ENCODE measurements at places on chromosomes 16 and 17.

GRCh38 chr17:38729886-38730525 lies at the start of gene CISD3:
Gene CISD3 (plus strand): TSS chr17:38730341. CDS start chr17:38730359, 18 bp downstream.
- no peaks in the 10 kb centered on the region for H3K27me3 ChIP-seq
- peak within 1 kb of the TSS; percentile 79 for H3K27ac ChIP-seq
- DNase-seq: peak; percentile 92
- no peaks in the 10 kb centered on the region for H3K36me3 ChIP-seq
- H3K4me3 ChIP-seq: peak within 1 kb of the TSS; percentile 65
- H3K4me1 ChIP-seq: peaks cover 60% of the 10 kb centered on the region

DNA sequence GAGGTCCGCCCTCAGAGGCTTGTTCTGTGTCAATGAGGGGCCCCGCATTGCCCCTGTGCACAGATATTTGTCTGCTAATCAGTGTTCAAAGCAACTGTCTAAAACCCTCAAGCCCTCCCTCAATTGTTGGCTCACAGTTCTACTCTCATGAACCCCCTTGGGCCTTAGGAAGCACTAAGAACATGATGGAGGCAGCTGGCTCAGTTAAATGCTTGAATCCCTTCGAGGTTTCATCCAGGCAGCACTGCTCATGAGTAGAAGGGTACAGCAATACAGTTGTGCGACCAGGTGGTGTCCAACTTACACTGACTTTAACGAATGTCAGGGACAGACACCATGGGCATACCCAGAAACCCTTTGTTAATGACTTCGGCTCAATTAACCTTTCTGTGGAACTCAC lies 89.2 kb upstream of the WSCD1 start:
- H3K4me1 ChIP-seq: no peaks in the 10 kb centered on the region
- H3K27me3 ChIP-seq: no peaks in the 10 kb centered on the region
- no peak for DNase-seq

GRCh38 chr17:68829211-68829610 lies 126.0 kb downstream of the ABCA8 start:
- H3K4me3 ChIP-seq: no peak overlapping the region
- no peak overlapping the region for H3K27ac ChIP-seq
- DNase-seq: no peak
- H3K4me1 ChIP-seq: no peaks in the 10 kb centered on the region
- H3K27me3 ChIP-seq: no peaks in the 10 kb centered on the region
- no peaks in the 10 kb centered on the region for H3K36me3 ChIP-seq

- H3K36me3 ChIP-seq: peaks cover 3% of the 10 kb centered on the region
- no peak overlapping the region for H3K27ac ChIP-seq
- no peaks in the 10 kb centered on the region for H3K4me1 ChIP-seq
- no peaks in the 10 kb centered on the region for H3K27me3 ChIP-seq
- no peak overlapping the region for H3K4me3 ChIP-seq
Measured at GRCh38 chr16:78116946-78117345, 17.5 kb downstream of the WWOX start.

DNA sequence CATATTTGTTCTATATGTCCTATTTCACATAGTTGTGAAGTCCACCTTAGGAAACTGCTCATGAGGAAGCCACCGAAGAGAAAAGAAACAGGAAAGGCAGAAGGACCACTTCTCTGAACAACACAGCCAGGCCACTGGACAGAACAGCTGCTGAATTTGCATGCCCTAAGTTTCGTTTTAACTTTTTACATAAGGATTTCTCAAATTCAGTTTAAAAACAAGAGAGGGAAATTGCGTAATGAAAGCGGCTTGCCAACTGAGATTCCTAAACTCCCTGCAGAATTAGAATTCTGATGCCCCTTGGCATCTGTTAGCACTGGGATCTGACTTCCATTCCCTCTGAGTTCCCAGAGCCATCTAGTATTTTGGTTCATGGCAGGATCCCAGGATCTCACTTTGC lies 5.0 kb upstream of the CCL8 start:
- H3K4me3 ChIP-seq: no peak overlapping the region
- H3K27ac ChIP-seq: no peak overlapping the region
- H3K27me3 ChIP-seq: peaks cover 5% of the 10 kb centered on the region
- H3K36me3 ChIP-seq: no peaks in the 10 kb centered on the region
